ENCODE measurements at places on chromosomes 6 and 20. TPM values are rescaled to one million over a fixed set of nuclear protein-coding genes. Genes with fewer than 3 reads are reported as not detected.

DNA sequence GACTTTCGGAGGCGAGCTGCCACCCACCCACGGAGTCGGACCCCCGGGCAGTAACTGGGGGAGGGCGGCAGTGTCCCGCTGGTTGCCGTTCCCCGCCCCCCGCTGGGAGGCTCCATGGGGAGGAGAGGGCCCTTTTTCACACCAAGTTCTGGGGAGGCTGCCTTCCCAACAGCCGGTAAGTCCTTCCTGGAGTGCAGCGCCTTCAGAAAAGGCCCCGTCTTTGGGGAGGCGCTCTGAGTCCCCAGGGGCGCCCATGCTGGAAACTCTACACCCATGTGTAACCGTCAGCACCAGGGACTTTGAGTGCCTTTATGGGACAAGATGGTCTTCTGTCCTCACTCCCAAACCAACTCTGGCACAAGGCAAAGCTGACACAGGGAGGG lies 430 bp upstream of the SOX18 start:
- DNase-seq: no peak

DNA sequence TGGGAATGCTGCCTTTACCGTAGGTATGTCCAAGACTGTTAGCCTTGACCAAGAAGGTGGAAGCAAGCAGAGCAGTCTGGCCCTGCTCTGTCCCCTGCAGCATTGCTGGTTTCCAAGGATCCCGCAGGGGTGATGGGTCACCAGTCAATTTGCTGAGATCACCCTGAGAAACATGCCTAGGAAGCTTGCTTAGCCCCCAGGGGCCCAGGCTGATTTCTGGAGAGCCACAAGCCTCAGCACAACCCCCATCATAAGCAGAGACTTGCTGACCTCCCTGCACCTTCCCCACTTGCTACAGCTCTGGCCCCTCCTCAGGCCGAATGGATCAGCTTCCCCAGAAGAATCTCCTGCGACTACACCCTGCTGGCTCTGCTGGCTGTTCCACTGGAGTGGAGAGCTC lies 21.5 kb downstream of the ARHGAP40 start:
- no peak for DNase-seq

GRCh38 chr6:142773859-142774648 lies 170.9 kb downstream of the HIVEP2 start:
- DNase-seq: no peak

DNA sequence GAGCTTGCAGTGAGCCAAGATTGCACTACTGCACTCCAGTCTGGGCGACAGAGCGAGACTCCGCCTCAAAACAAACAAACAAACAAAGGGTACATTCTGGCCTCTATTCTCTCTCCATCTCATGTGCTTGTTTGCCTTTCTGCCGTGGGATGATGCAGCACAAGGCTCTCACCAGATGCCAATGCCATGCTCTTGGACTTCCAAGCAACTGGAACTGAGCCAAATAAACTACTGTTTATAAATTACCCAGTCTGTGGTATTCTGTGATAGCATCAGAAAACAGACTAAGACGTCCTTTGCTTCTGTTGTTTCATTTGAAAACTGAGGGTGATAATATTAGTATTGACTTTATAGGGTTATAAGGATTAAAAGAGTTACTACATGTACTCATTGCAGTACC lies 3.6 kb upstream of the BRD2 start:
- DNase-seq: no peak

- no peak for DNase-seq
Observed at GRCh38 chr20:48359692-48360341, 468.0 kb downstream of the PREX1 start.

DNA sequence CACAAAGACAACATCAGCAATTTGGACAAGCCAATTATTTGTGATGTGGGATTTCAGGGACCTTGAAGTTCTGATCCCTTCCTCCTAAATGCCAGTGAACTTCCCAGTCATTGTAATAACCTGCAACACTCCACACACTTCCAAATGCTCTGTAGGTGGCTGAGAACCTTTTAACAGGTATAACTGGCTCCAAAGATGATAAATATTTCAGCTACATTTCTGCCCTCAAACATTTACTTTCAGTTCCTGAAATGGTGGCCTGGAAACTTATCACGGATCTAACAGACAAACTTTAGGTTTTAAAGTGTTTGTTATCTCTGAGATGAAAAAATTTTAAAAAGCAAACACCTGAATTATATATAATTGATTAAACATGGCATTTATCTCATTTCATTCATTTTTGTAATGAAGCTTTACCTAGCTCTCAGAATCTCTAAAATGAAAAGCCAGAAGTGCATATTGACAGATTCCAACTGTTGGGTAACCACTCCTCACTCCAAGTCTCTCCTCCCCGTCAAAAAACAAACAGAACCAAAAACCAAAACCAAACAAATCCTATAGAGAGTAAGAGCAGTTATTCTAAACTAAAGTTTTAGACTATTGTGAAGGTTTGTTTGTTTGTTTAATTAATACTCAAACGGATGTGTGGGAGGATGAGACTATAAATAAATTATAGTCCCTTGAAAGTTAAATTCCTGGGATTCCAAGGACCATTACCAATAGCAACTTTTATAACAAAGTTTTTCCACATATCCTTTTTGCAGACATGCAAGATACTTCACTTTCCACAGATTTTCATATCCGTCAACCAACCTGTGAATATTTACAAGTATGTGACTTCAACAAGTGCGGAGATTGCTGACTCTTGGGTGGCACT lies 12.4 kb upstream of the KIAA0408 start:
- DNase-seq: no peak

DNA sequence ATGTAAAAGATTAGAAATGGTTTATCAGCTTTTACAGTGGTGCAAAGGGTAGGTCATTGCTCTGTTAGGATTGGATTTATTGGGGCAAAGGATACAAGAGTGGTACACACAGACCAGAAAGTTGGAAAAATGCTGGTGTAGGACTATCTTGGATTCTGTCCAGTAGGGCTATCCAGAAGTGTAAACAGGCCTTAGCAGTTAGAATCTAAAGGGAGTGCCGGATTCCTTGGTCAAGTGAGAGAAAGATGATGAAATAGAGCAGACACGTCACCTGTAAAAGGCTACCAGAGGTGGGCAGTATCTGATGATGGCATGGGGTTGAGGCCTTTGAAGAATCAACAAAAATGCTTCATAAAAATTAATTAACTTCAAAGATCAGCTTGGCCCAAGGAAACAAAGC lies 975.9 kb downstream of the KIF16B start:
- peak; percentile 29 for DNase-seq

DNA sequence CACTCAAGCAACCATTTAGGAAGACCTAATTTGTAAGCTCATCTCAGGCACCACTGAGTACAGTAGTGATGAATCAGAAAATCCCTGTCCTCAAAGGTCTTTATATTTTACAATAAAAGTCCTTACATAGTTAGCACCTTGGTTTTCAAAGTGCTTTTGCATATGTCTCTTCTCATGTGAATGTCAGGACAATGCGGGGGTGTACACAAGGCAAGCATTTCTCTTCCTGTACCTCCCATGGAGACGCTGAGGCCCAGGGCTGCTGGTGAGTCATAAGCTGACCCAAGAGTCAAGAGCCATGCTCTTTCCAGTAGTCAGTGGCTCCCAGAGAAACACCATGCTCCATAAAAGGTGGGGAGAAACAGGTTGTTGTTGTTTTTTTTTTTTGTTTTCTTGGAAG lies 174.0 kb downstream of the GJA10 start:
- peak; percentile 70 for DNase-seq

FERMT1 gene
- 4.3 TPM for total RNA-seq

ARMH2 gene
- not detected for total RNA-seq

TMEM74B gene
- total RNA-seq: not detected

All from fibroblast of villous mesenchyme (primary cell).